ENCODE measurements at places on chromosomes 3 and 15. TPM values are rescaled to one million over a fixed set of nuclear protein-coding genes. Genes with fewer than 3 reads are reported as not detected.

DNA sequence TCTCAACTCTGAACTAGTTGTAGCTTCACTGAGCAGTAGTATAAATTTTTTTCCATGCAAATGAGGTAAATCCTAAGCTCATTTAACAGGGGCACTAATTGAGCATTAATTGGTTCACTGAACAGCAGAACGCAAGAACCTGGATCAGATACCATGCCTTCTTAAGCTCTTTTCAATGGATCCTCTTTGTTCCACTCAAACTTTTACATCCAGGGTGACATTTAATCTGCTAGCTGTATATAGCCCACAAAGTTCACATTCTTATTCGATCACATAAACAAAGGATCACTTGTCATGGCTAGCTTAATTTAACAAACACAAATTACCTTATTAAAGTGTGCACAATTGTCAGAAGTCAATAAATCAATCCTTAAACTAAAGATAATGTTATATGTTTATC lies 281.6 kb downstream of the CNTN6 start:
- DNase-seq = no peak

- DNase-seq = no peak
Observed at GRCh38 chr3:10157031-10157430, 7.7 kb upstream of the IRAK2 start.

Gene SERPINI2
- 0.68 TPM for polyA plus RNA-seq

- no peak for DNase-seq
Observed at GRCh38 chr15:90114451-90114901, 12.2 kb upstream of the IDH2 start.

- DNase-seq = no peak
Observed at GRCh38 chr3:195007151-195007550, 263.8 kb downstream of the XXYLT1 start.

DNA sequence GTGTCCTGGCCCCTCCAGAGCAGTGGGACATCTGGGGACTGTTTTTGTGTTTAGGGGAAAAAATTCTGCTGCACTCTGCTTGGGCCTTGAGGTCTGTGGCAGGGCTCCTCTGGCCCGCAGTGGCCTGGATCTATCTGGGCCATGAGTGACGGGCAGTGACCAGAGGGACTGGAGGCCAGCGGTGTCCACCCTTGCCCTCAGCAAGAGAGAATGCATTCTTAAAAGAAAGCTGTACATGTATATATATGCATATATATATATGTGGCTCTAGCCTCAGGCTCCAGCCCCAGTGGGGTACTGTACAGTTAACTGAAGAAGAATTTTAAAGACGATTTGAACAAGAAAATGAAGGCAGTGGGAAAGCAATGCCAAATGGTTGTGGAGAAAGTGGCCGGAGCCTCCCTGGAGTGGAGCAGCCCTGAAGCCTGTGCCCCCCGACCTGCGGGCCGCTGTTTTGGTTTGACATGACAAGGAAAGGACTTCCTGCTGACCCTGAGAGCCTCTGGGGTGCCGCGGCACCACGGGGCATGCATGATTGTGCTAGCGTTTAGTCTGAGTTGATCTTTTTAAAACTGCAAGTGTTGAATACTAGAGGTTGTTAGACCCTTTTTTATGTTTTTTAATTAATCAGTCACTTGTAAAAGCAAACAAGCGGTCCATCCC lies 52.2 kb downstream of the PLXNA1 start:
- no peak for DNase-seq

DNA sequence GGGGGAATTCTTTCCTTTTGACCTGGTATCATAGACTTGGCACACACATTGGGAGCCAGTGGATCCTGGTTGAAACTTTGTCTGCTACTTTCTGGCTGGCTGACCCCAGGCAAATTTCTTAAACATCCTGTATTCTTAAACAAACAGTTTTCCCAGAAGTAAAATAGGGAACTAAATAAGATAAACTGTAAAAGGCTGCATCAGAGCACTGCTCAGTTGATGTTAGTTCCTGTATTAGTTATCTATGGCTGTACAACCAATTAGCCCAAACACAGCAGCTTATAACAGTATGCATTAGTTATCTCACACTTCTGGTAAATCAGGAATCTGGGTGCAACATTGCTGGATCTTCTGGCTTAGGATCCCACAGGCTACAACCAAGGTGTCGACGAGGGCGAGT lies 73.1 kb upstream of the SLCO3A1 start:
- no peak for DNase-seq

DNA sequence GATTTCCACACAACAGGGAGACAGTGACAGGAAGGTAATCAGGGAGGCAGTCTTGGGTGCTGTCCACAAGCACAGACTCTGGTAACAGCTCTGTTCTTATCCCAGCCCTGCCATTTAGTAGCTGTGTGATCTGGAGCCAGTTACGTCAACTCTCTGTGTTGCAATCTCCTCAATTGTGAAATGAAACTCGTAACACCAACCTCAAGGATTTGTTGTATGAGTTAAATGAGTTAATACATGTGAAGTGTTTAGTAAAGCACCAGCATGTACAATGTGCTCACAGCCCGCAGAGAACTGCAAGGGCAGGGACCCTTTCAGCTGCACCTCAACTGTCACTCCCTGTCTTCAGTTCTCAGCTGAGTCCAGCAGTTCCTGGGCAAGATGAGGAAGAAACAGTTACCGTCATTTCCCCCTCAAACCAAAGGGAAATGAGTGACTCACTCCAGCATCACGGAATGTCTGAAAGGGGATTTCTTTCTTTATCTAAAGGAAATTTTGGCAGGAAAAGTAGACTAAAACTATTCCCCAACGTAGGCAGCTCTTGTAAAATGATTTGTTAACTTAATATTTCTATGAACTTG lies 39.9 kb upstream of the MB21D2 start:
- no peak for DNase-seq

DNA sequence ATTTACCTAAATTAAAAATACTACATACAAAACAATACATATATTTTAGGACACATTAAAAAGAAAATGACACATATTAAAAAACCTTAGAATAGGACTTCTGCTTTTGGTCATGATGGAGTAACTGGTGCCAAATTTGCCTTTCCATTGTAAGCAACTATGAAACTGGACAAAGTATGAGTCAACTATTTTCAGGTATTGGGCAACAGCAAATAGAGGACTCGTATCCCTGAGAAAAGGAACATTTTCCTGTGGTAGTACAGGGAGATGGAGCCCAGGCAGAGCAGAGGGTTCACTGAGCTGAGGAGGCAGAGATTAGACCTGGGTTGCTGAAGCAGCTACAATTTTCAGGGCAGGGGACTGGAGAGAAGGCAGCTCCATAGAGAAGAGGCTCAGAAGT lies 14.7 kb downstream of the CCR1 start:
- DNase-seq = no peak

DNA sequence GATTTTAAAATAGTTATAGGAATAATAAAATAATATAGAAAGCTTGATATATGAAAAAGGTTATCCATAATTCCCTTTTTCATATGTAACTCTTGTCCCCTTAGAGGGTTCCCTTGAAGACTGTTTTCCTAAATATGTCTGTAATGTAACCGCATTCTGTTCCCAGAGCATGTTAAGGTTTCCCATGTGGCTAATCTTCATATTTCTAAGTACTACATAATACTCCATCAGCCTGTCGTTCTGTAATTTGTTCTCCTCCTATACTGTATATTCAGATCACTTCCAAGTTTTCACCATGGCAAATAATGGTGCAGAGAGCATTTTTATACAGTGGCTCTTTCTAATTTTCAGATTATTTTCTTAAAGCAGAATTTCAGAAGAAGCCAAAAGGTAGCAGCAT lies 6.7 kb downstream of the NMNAT3 start:
- no peak for DNase-seq

- peak; percentile 41 for DNase-seq
Observed at GRCh38 chr3:156317462-156318074, 197.2 kb downstream of the KCNAB1 start.

Gene KLHL6
- 0.05 TPM for polyA plus RNA-seq

GRCh38 chr3:41489231-41489630 lies 289.9 kb downstream of the CTNNB1 start:
- no peak for DNase-seq

DNA sequence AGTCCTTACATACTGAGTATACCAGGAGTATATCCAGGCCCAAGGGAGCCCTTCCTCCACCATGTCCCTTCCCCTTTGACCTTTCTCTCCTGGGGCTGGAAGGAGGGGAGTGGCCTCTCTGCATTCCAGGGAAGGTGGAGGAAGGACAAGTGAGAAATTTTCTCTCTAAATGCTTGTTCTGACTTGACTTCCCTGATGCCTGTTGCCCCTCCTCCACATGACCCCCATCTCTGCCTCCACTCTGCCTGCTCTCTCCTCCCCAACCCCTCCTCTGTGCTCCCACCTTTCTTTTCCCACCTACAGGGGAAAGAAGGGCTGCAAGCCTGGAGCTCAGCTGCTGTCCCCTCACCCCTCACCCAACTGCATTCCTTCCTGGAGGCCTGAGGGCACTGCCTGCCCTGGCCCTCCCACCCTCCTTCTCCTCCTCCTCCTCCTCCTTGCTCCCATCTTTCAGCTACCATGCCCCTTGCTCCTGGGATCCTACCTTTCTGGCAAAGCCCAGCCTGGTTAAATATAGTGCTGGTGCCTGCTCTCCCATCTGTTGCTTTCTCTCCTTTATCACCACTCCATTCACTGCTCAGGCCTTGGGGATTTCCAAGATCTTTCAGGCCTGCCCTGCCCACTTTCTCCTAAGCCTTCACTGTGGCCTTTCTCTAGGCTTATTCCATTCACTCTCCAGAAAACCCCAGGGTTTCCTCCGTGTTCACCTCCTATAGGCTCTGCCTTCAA lies 8.5 kb upstream of the DAG1 start:
- peak; percentile 88 for DNase-seq

GRCh38 chr15:101489599-101490407 lies at the start of gene PCSK6:
Gene PCSK6 (minus strand): TSS chr15:101489707. CDS start chr15:101489670, 37 bp downstream.
- peak; percentile 65 for DNase-seq

Gene FBXO40
- polyA plus RNA-seq = 0.05 TPM

GRCh38 chr3:36380221-36381031 lies at the start of gene STAC:
Gene STAC (plus strand): TSS chr3:36380504. CDS start chr3:36380644, 140 bp downstream.
- DNase-seq = peak; percentile 67

DNA sequence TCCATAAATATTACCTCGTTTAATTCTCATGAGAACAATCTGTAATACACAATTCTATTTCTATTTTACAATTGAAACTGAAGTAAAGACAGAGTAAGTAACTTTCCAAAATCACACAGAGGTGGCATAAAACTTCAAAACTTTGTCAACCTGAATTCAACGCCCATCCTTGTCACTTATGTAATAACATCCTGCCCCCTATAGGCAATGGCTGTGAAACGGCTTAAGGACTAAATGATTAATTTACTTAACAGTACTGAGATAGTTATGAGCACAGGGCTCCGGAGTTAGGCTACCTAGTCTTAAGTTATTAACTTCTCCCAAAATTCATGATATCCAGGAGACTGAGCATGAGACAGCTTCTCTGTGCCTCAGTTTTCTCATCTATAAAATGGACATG lies 293.1 kb upstream of the CHRM5 start:
- peak; percentile 81 for DNase-seq

GRCh38 chr3:114739627-114740026 lies 407.5 kb downstream of the ZBTB20 start:
- DNase-seq = no peak

- no peak for DNase-seq
Observed at GRCh38 chr3:65048151-65048550, 360.4 kb upstream of the ADAMTS9 start.

GRCh38 chr3:132898141-132898540 lies 140.1 kb upstream of the TMEM108 start:
- no peak for DNase-seq

- no peak for DNase-seq
Observed at GRCh38 chr3:42463093-42463492, 39.4 kb upstream of the VIPR1 start.

Gene NRG4
- 0.47 TPM for polyA plus RNA-seq

- DNase-seq = no peak
Observed at GRCh38 chr3:99838755-99839154, 21.1 kb downstream of the CMSS1 start.

DNA sequence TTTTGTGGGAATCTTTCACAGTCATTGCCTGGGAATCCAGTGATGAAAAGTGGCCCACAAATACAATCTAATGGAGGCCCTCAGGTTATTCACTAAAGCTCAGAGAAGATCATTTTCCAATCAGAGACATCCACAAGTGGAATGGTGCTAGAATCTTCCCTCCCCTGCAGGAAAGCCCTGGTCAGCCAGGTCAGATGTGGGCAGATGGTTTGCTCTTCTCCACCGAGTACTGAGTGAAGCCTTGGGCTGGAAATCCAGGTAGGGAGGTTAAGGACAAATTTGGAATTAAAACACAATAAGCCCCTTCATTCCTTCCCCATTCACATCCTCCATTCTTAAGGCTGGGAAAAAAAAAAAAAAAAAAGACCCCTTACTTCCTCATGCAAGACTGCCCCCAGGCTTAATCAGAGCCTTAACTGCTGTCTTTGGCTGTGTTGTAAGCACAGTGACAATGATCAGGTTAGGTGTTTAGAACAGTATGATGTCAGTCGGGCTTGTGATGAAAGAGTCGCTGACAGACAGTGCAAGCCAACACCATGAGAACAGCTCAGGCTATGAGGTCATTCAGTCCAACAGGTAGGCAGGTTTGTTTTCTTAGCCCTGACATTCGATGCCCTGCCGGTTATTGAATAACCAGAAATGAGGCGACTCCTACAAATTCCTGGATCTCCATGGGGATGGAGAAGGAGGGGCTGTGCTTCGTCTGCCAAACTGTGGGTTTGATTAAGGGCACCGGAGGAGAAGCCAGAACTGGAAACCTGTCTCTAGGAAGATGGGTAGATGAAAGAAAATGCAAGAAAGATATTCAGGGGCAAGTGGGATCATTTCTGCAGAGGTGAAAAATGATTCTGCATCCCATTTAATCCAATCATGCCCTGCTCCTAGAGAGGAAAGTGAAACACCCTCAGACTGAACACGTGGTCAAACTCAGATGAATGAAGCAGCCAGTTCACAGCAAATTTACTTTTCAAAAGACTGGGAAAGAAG lies 23.5 kb upstream of the HES1 start:
- no peak for DNase-seq

Gene CDAN1
- 6.0 TPM for polyA plus RNA-seq

Gene ST8SIA2
- polyA plus RNA-seq = 0.66 TPM

DNA sequence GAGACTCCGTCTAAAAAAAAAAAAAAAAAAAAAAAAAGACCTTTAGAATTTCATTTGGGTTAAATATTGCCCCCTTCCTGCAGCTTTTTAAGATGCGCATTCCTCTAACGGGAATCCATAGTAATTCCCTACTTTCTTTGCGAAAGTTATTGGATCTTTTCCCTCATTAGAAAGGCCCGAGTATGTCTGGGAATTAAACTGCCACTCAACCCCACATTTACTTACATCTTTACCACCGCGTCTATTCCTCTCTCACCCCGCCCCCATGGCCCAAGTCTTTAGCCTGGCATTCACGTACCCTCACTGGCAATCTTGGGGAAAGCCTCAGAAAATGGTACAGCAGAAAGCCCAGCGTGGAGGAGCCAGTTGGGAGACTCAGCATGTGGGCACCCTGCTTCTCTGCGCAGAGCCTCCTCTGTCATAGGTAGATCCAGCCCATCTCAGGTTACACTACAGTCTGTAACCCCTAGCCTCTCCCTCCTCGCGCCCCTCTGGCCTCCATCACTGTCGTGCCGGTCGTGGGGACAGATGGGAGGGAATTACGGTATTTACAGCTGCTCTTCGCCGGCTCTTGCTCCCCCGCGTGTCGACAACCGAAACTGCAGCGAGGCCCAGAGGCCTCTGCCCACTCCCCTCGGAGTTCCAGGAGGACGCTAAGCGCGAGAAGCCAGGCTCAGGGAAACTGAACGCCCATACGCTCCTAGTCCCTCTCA lies 6.4 kb upstream of the ANKDD1A start:
- DNase-seq = peak; percentile 98

All from GM23338 (cell line).